ENCODE measurements at places on chromosomes 16 and 17.
A peak's percentile ranks its signal among the peaks of the same experiment; 100 is the strongest.

- DNase-seq: peak; percentile 54
These were observed 23.9 kb downstream of the PHB1 start for GRCh38 chr17:49390548-49391324.

GRCh38 chr16:92431-93339 lies 14.7 kb downstream of the MPG start:
- DNase-seq: no peak

DNA sequence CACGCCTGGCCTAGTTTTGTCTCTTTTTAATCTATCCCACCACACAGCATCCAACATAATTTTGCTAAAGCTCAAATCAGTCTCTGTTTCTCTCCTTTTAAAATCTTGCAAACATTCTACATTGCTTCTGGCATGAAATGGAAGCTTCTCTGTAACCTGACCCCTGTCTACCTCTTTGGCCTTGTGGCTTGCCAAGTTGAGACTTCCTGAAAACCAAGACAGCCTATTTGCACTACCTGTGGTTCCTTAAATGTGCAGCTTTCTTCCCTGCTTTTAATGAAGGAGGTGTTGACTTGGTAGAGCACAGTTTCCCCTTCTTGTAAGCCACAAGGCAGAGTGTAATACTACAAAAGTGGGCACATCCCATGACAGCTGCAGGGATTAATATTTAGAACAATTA lies 6.0 kb upstream of the CCL3 start:
- no peak for DNase-seq

GRCh38 chr17:77254951-77255825 lies 114.4 kb downstream of the SEC14L1 start:
- no peak for DNase-seq

All from common myeloid progenitor, CD34-positive (primary cell).